ENCODE measurements at places on chromosomes 16 and 17.

GRCh38 chr17:72362376-72363088 lies 241.7 kb downstream of the SOX9 start:
- DNase-seq: no peak

DNA sequence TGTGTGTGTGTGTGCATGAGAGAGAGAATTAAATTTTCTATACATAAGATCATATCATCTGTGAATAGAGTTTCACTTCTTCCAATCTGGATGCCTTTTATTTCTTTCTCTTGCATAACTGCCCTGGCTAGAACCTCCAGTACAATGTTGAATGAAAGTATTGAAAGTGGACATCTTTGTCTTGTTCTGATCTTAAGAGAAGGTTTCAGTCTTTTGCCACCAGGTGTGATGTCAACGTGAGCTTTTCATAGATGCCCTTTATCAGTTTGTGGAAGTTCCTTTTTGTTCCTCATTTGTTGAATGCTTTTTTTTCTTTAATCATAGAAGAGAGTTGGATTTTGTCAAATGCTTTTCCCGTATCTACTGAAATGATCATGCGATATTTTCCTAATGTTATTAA lies 63.3 kb downstream of the RNF213 start:
- DNase-seq: no peak

- DNase-seq: no peak
These were observed 8.3 kb upstream of the ITGA2B start for GRCh38 chr17:44397479-44398440.

- DNase-seq: no peak
These were observed 3.8 kb downstream of the ERCC4 start for GRCh38 chr16:13923703-13924298.

DNA sequence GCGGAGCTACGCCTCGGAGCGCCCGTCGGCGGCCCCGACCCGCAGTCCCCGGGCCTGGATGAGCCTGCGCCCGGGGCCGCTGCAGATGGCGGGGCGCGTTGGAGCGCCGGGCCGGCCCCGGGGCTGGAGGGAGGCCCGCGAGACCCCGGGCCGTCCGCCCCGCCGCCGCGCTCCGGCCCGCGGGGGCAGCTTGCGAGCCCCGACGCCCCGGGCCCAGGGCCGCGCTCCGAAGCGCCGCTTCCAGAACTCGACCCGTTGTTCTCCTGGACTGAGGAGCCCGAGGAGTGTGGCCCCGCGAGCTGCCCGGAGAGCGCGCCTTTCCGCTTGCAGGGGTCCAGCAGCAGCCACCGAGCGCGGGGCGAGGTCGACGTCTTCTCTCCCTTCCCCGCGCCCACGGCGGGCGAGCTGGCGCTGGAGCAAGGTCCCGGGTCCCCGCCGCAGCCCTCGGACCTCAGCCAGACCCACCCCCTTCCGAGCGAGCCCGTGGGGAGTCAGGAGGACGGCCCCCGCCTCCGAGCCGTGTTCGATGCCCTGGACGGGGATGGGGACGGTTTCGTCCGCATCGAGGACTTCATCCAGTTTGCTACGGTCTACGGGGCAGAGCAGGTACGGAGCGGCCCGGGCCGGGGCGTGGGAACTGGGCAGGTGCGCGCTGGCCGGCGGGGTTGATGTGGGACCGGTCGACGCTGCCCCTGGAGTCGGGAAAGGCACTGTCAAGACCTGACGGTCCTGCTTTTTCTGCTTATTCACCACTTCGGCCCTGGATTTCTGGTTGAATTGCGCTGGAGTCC lies 861 bp downstream of the RAB11FIP3 start:
- DNase-seq: no peak
